ENCODE measurements at places on chromosomes 13 and 19. TPM values are rescaled to one million over a fixed set of nuclear protein-coding genes. Genes with fewer than 3 reads are reported as not detected.

TNNI3 gene
- total RNA-seq, result not detected

PRR22 gene
- total RNA-seq, result 0.59 TPM

CD70 gene
- not detected for total RNA-seq

TEX101 gene
- total RNA-seq, result not detected

LYPD5 gene
- 0.89 TPM for total RNA-seq

SBSN gene
- 0.15 TPM for total RNA-seq

ADGRL1 gene
- 0.89 TPM for total RNA-seq

ZNF835 gene
- total RNA-seq, result 0.89 TPM

CEACAM20 gene
- total RNA-seq, result not detected

KRI1 gene
- total RNA-seq, result 12.9 TPM

SCGB2B2 gene
- not detected for total RNA-seq

ACP7 gene
- total RNA-seq, result 0.45 TPM

ZNF154 gene
- total RNA-seq, result 1.0 TPM

ZFP14 gene
- total RNA-seq, result 0.84 TPM

RTBDN gene
- total RNA-seq, result not detected

ZC3H4 gene
- 28.7 TPM for total RNA-seq

NLRP11 gene
- total RNA-seq, result not detected

FARP1 gene
- 34.6 TPM for total RNA-seq

COX7A1 gene
- total RNA-seq, result 13.5 TPM

TSSK6 gene
- total RNA-seq, result 0.84 TPM

ATXN8OS gene
- not detected for total RNA-seq

Data from bronchus fibroblast of lung (primary cell).